ENCODE measurements at places on chromosomes 2 and 18.

DNA sequence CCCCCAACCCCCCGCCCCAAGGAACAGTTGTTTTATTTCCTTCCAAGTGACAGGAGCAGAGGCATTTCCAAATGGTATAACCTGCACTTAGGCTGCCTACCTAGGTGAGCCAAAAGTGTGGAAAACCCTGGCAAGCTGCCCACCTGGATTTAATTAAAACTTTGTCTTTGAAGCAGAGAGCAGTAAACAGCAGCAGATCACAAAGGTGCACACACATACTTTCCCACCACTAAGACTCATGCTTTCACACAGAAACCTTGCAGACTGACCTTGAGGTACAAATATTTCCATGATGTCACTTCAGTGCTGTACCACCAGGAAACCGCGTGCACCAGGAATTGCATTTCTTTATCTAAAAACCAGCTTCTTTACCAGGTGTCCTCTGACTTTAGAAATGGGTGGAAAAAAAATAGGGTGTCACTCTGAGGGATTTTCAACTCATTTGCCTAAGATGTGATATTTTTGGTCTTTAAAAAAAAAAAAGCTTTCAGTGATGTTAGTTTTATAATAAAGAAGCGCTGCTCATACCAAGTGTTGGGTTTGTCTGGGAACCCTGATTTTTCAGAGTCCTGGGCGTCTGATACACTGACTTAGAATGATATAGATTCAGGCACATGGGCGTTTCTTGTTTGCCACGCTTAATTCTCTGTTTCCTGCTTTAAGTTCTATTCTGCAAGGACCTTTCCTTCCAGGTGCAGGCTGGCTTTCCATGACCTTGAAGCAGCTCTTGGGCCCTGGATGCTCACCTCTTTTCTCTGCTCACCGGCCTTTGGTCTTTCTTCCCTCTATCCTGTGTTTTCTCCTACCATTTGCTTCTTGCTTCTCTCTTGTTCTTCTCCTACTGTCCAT is 70.7 kb upstream of the BCL2L11 start:
- no peak for DNase-seq

GRCh38 chr2:70188460-70188859 is 2.4 kb downstream of the C2orf42 start:
- no peak for DNase-seq

GRCh38 chr2:98357849-98358248 is 11.6 kb downstream of the CNGA3 start:
- no peak for DNase-seq

DNA sequence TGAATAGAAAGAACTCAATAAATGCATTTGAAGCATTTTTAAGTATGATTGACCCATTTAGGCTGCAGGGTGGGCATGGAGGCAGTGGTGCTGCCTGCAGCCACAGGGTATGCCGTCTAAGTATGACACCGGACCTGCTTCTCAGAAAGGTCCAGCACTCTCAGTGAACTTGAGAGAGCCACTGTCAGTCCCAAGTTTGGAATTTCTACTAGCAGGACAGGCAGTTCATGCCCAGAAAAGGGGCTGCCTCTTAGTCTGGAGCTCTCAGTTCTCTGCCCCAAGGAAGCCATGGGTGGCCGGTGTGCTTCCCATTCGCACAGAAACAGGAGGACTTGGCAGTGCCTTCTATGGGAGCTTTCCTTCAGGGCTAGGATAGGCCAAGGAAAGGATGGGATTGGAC is 24.0 kb upstream of the MYCN start:
- DNase-seq, result no peak

DNA sequence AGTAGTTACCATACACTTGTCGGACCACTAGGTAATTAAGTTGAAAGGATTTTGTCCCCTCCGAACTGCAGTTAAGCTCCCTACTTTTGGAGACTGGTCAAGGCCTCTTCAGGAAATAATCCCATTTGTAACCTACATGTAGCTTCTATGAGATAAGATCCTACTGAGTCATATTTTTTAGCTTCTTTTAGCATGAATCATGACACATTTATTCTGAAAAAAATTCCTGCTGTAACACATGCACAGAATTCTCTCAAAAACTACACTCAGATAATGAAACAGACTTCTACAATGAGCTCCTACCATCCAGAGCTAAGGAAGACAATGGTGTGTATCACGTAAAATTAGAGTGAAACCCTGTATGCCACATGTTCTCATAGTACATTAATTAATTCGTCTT is 100.7 kb upstream of the CCDC195 start:
- no peak for DNase-seq

GRCh38 chr18:23877371-23877770 is 137.2 kb upstream of the TTC39C start:
- DNase-seq, result no peak

GRCh38 chr2:116435648-116436047 is 1378.8 kb upstream of the DDX18 start:
- no peak for DNase-seq

DNA sequence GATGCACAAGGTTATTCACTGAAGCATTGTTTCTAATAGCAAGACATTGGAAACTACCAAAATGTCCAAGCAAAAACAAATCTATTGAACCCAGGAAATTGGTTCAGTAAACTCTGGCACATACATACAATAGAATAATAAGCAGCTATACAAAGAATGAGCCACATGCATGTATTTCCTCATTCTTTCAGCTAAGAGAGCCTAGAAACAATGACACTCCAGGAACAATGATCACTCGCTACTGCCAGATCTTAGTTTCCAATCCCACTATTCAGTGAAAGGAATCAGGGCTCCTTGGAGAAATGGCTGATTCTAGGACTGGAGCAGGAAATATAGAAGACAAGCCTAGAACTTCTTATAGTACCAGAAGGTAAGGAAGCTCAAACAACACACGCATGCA is 221.9 kb upstream of the AGAP1 start:
- DNase-seq, result no peak

- no peak for DNase-seq
These were observed 12.5 kb downstream of the NPC1 start for GRCh38 chr18:23573626-23574431.

DNA sequence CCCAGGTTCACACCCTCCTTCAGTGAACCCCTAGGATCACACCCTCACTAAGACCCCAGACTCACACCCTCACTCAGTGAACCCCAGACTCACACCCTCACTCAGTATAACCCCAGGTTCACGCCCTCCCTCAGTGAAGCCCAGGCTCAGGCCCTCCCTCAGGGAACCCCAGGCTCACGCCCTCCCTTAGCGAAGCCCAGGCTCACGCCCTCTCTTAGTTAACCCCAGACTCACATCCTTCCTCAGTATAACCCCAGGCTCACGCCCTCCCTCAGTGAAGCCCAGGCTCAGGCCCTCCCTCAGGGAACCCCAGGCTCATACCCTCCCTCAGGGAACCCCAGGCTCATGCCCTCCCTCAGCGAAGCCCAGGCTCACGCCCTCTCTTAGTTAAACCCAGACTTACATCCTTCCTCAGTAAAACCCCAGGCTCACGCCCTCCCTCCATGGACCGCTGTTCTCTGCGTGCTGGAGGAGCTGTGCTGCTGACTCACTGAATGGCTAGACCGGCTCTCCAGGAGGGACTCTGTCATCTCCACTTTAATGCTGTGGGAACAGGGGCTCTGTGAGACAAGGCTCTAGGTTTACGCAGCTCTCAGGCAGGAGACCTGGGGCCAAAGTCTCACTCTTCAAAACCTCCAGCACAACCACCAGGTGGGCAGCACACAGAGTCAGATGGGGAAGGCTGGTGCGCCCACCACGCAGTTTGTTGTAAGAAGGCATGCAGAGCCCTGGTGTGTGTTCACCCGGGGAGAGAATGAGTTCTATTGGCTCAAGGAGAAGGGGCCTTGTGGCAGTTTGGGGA is 506.9 kb upstream of the MYT1L start:
- DNase-seq, result no peak

GRCh38 chr18:45012286-45012685 is 331.6 kb downstream of the SETBP1 start:
- DNase-seq, result no peak

DNA sequence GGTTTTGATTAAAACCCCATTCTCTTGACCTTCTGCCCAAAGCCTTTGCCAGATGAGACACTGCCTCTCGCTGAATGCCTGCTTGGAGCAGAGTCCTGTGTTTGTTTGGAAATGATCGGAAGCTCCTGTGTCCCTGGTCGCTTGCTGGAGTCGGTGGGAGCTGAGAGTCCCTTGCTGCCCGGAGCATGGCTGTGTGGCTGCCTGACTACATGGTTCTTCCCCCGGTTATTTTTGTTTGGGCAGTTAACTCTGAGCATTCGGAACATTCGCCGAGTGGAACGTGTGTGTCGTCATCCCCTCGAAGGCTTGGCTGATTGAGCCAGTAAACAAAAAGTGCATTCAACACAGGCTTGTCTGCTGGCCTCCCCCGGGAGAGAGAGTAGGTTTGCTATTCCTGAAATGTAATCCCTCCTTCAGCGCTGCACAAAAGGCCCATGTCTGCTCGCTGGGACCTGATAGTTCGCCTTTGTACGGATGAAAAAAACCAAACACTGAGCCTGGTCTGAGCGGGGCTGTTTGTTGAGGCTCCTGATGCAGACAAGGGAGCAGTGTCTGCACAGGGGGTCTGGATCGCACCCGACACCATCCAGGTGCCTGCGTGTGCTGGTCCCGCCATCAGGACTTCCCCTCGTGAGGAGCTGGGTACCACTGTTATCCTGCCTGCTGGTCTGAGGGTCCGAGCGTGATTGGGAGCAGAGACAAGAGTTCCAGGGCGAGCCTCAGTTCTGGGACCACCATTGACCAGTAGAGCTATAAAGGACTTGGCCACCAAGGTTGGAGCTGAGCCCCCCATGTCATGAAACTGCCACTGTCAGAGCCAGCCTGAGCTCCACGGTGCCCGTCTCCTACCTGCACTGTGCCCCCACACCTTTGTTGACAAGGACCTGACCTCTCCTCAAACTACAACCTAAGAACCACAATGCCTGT is 83.8 kb downstream of the AGAP1 start:
- DNase-seq, result no peak

DNA sequence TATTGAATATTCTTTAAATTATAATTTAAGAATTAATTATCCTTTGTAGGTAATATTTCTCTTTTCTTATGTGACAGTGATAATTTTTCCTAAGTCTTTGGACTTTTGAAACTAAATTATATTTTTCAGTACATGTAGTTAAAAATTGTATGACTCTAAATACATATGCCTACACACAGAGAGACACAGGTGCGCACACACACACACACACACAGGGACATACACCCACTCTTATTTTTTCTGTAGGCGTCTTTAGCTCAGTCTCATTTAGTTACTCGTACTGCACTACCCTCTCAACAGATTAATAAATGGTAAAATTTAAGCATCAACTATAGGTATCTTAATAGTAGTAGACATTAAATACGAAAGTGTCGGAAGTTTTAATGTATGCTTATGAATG is 56.1 kb downstream of the ZNF236 start:
- no peak for DNase-seq

DNA sequence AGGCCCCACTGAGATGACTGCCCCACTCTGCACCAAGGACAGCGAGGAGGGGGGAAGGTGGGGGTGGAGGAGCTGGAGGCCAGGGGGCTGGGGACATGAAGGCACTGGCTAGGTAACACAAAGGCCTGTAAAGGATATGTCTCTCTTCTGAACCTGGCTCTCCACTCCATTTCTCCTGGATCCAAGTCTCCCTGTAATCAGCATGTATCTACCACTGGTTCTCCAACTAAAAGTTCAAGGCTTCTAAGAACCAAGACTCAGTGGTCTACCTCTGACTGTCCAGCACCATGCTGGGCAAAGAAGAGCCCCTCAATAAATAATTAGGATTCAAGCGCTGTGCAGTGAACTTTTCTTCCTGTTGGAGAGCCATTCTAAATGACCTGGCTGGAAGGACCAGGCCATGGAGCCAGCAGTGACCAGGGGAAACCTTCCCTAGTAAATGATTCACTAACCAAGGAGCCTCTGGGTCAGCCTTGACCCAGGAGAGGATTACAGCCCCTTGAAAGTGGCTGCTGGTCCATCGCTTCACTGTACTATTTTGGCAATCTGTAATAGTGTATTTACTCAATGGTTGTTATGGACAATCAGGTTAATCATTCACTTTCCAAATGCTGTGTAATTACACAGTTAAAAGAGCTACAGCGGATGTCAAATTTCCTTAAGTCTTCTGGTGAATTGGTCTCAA is 73.2 kb downstream of the BCL11A start:
- no peak for DNase-seq

- no peak for DNase-seq
These were observed 65.7 kb downstream of the ZSWIM2 start for GRCh38 chr2:186783254-186783653.

DNA sequence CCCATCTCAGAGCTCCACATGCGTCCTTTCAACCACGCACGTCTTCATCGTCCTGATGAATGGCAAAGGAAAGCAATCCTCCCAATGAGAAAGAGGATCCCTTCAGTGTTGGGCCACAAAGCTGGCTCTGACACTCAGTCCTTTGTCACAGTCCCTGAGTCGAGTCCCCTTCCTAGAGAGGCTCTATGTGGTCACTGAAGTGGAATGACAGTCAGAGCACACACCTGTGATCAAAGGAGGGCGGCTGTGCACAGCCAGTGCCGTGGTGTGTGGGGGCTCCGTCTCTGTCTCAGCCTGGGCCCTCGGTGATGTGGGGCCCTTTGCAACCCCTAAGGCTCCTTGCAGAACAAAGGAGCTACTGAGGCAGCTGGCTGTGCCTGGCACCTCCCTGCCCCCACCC is 157.3 kb upstream of the APCDD1 start:
- DNase-seq, result no peak

- no peak for DNase-seq
These were observed 92.7 kb upstream of the CNGA3 start for GRCh38 chr2:98253461-98254070.

- DNase-seq, result no peak
These were observed 240.6 kb upstream of the RAB12 start for GRCh38 chr18:8368512-8369217.

DNA sequence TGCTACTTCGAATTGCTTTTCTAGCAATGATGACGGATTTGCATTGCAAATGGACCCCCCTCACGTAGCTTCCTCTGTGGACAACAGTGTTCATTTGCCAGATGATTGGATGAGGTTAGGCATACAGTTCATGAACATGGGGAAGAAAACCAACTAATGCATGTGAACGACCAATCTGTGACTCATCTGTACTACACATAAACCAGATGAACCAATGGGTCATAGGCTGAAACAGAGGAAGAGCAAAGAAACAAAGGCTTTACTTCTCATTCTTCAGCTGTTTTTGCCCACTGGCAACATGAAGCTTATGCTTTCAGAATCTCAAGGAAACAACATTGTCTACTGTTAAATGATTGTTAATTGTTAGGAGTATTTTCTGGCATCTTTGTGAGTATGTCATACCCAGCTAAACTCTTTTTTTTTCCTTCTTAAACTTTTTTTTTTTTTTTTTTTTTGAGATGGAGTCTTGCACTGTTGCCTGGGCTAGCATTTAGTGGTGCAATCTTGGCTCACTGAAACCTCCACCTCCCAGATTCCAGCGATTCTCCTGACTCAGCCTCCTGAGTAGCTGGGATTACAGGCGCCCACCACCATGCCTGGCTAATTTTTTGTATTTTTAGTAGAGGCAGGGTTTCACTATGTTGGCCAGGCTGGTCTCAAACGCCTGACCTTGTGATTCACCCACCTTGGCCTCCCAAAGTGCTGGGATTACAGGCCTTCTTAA is 35.5 kb downstream of the EFEMP1 start:
- DNase-seq, result no peak

Data from stimulated activated CD8-positive, alpha-beta memory T cell treated with anti-CD3 and anti-CD28 coated beads, Interleukin-4, amount 100 ng/mL, for 1 hour (primary cell).